ENCODE measurements at places on chromosomes 1 and 21.

DNA sequence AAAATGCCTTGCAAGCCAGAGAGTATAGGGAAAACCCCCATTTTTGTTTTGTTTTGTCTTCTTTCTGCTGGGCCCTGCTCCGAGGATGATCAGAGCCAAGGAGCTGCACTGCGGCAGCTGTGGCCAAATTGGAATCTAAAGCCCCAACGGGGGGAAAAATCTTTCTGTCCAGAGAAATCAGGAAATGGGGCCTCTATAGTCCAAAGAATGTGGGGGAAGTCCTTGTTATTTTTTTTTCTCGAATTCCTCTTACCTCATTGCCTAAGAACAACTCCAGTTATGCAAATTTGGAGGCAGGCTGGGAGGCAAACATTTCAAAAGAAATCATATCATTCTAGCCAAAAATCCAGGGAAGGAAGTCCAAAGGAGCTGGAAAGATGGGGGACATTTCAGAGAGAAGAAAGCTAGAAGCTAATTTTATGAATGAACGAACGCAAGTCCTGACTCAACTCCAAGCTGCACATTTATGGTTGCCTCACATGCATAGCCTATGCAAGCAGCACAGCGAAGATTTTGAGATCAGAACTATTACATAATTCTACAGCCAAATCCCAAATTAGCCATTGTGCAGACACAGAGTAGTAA is 263.2 kb downstream of the KCTD3 start:
- no peak for DNase-seq

GRCh38 chr1:84298684-84299535 is 2.6 kb upstream of the SAMD13 start:
- no peak for DNase-seq

GRCh38 chr21:8990326-8991087 is 1530.9 kb upstream of the TPTE start:
- no peak for DNase-seq

DNA sequence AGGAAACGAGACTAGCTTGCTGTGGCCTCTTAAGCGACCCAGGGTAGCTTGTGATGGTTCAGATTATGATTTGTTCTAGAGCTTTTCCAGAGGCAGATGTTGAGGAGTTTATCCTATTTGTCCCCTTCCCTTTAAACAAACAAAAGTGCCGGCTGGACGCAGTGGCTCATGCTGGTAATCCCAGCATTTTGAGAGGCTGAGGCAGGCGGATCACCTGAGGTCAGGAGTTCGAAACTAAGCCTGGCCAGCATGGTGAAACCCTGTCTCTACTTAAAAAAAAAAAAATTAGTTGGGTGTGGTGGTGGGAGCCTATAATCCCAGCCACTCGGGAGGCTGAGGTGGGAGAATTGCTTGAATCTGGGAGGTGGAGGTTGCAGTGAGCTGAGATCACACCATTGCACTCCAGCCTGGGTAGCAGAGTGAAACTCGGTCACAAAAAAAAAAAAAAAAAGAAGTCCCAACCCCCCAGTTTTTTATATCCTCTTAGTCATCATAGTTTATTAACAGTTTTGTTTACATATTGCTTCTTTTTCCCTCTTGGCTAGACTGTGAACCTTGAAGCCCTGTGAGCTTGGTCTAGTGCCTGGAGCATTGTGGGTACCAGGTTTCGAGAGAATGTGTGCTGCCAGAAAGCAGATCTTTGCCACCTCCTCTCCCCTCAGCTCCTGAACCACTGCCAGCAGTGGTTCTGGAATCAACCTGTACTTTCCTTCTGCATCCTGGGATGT is 29.8 kb downstream of the MAPKAPK2 start:
- no peak for DNase-seq

DNA sequence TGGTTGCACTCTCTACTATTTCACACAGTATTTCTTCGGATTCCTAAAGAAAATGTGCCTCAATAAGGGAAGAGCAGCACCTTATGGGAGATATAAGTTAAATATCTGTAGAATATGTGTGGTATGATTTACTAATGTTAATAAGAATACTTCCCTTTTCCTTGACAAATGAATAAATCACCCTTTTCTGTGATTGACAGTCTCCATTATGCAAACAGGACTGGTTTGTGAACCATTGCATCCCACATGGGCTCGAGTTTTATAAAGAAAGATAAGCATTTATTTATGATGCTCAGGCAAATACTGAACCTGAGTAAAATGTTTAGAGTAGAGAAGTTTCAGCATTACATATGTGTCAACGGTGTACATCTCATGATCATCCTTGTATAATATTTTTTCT is 587.7 kb upstream of the BRINP3 start:
- no peak for DNase-seq

GRCh38 chr1:15262003-15262377 is 15.0 kb downstream of the FHAD1 start:
- no peak for DNase-seq
